ENCODE measurements at places on chromosomes 16 and 17. TPM values are rescaled to one million over a fixed set of nuclear protein-coding genes. Genes with fewer than 3 reads are reported as not detected.

GRCh38 chr16:23987443-23987842, 151.7 kb downstream of the PRKCB start:
- no peak for DNase-seq

DNA sequence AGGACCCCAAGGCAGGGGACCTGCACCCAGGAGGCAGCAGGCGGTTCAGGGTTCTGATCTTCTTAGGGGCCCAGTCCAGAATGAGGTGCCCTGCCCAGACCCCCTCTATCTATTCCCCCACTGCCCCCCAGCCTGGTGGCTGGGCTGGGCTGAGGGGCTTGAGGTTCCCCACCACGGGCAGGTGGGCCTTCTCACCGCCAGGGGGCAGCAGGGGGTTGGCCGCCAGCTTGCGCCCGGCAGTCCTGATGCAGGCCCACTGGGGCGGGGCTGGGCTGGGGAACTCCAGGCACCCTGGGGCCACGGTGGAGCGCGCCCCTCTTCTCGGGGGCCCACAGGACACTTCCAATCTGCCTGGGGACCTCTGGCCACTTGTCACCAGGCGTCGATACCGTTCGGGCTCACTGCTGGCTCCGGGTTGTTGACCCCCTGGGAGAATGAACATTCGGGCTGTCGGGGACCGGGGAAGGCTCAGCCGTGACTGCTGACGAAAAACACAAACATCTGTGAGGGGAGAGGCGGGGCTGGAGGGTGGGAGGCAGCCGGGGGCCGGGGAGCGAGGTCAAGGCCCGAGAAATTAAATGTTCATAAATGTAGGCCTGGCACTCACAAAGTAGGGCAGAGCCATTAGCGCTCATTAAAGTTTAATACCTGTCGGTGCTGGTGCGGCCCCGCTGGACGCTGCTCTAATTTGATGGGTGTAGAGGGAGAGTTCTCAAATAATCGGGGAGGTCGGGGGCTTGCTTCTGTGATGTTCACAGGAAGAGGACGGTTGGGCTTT, 219.3 kb upstream of the GSE1 start:
- DNase-seq, result peak; percentile 79

- DNase-seq, result peak; percentile 13
Measured at GRCh38 chr17:50468304-50469207, at the start of gene CHAD. Gene CHAD (minus strand): TSS chr17:50468880. CDS start chr17:50468813, 67 bp downstream.

DNA sequence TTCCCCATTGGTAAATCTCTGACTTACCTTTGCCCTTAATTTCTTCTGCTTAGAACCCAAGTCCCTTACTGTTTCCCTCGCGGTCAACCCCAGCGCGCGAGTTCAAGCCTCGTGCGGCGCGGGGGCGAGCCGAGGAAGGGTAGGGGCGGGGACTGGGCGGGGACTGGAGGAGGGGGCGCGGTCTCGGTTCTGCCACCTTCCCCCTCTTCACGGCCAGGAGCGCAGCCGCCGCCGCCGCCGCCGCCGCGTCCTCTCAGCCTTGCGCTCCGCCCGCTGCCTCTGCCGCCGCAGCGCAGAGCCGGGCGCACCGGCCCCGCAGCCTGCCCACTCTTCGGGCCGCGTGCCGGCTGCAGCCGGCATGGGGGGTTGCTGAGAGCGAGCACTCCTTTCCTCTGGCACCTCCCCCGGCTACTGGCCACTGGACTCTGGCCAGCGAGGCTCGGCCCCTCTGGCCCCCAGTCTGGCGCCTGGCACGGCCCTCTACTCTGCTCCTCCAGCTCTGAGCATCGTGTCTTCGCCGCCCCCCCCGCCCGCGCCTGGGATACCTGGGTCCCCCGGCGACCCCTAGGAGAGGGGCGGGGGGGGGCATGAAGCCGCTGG, at the start of gene RAPGEFL1:
TSS of gene RAPGEFL1 (plus strand) at position 196 of the 600 bp plus-strand sequence. CDS start at position 588, 392 bp downstream.
- peak; percentile 72 for DNase-seq

GRCh38 chr17:34276826-34277225, 6.8 kb downstream of the CCL7 start:
- no peak for DNase-seq

Gene MT1E
- 47.4 TPM for total RNA-seq

GRCh38 chr17:30571921-30572320, 94.7 kb downstream of the GOSR1 start:
- DNase-seq, result no peak

Gene RNF157
- total RNA-seq, result 0.96 TPM

DNA sequence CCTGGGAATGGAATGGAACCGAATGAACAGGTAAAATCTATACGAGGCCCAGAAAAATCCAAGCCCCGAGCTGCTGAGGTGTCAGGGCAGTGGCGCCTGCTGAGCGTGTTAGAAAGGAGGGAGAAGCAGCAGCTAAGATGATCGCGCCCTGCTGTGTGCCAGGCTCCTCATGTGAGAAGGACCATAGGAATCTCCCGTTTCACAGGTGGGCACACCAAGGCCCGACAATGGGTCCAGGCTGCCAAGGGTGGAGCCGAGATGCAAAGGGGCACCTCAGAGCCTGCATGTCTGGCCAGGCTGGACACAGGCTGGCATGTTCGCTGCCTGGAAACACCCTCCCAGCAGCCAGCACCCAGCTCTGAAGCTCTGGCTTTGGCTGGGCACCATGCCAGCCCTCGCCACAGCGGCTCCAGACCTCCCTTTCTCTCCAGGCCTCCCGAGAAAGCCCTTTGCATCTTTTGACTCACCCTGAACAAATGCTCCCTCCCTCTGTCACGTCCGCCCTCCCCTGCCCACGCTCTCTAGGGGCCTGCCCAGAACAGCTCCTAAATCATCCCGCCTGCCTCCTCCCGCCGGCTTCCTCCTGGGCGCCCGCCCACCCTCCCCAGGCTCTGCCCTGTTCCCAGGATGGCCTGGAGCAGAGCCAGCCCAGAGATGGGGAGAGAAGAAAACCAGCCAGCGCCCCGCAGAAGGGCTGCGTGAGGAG, 217.8 kb upstream of the GSE1 start:
- peak; percentile 99 for DNase-seq

GRCh38 chr16:59567496-59567895, 833.4 kb upstream of the GOT2 start:
- no peak for DNase-seq

GRCh38 chr16:46629331-46630219, 8.4 kb upstream of the SHCBP1 start:
- no peak for DNase-seq

Gene C17orf100
- total RNA-seq, result 3.1 TPM

Gene LIG3
- 28.9 TPM for total RNA-seq

DNA sequence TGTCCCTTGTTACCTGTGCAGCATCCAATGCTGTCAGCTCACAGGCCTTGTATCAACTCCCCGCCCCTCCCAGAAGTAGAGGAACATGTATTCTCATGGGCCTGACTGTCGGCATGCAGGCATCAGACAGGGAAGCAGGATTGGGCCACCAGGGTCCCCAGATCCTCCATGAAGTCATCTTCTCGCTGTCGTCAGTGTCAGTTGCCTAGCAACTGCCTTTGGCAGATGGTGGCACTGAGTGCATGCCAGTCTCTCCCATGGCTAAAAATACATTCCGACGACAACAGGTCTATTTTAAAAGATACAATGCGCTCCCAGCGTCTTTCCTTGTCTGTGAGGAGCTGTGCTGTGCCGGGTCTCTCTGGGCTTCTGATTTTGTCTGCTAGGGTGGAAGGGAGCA, 36.8 kb upstream of the CES5A start:
- no peak for DNase-seq

DNA sequence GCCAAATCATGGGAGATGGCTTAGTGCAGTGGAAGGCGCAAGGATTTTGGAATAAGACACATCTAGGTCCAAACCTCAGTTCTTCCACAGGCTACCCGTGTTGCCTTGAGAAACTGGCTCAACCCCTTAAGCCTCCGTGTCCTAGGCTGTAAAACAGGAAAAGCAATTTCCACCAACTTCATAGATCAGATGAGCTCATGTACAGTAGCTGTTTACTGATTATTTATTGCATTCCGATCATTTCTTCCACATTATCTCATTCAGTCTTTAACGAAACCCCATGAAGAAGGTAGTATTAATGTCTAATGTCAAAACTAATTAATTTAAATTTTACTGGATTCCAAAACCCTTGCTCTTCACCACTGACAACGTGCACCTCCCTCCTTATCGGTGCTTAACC, 231.6 kb downstream of the GRIN2A start:
- DNase-seq, result peak; percentile 20

GRCh38 chr16:48323783-48324775, 61.1 kb downstream of the SIAH1 start:
- no peak for DNase-seq

Gene AANAT
- not detected for total RNA-seq

Data from umbilical cord (tissue), 2 donors.